CD4-positive, alpha-beta T cell treated with Interleukin-4 for 1 hour (primary cell): ENCODE measurements at places on chromosomes 7 and 10.

GRCh38 chr7:1144269-1144771 lies 15.7 kb downstream of the ZFAND2A start:
- no peak for DNase-seq

DNA sequence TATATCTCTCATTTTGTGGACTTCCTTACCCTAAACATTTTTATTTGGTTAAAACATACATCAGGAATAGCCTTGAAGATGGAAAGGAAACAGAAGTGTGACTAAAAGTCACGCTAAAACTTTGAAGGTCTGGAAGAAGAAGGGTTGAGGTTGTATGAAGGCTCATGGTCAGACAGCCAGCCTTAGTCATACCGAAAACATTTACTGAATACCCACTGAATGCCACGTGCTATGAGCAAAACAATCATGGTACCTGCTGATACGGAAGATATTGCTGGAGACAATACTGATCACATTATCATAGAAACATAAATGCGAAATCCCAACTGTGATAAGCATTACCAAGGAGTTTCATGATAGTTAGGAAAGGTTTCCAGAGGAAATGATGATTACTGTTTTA lies 64.0 kb downstream of the PDZD8 start:
- no peak for DNase-seq

- no peak for DNase-seq
Measured at GRCh38 chr7:1638215-1638661, 31.8 kb upstream of the ELFN1 start.

- DNase-seq, result no peak
Measured at GRCh38 chr10:24685958-24686540, 37.6 kb downstream of the ARHGAP21 start.

- no peak for DNase-seq
Measured at GRCh38 chr7:21972397-21972784, 26.7 kb upstream of the CDCA7L start.

DNA sequence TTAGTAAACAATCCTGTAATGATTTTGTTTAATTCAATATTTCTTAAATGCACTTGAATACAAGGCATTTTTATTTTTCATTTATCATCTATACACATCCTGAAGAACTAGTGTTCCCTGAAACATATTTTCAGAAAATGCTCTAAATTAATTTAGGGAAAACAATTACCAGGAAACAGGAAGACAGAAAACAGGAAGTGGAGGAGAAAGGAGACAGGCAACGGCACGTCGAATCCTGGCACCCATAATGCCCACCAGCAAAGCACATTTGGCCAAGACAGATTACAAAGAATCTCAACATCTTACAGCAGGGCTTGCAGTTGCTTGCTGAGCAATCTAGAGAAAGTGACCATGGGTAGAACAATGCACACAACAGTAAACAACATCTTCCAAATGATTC lies 571.1 kb downstream of the GRID1 start:
- DNase-seq, result no peak

DNA sequence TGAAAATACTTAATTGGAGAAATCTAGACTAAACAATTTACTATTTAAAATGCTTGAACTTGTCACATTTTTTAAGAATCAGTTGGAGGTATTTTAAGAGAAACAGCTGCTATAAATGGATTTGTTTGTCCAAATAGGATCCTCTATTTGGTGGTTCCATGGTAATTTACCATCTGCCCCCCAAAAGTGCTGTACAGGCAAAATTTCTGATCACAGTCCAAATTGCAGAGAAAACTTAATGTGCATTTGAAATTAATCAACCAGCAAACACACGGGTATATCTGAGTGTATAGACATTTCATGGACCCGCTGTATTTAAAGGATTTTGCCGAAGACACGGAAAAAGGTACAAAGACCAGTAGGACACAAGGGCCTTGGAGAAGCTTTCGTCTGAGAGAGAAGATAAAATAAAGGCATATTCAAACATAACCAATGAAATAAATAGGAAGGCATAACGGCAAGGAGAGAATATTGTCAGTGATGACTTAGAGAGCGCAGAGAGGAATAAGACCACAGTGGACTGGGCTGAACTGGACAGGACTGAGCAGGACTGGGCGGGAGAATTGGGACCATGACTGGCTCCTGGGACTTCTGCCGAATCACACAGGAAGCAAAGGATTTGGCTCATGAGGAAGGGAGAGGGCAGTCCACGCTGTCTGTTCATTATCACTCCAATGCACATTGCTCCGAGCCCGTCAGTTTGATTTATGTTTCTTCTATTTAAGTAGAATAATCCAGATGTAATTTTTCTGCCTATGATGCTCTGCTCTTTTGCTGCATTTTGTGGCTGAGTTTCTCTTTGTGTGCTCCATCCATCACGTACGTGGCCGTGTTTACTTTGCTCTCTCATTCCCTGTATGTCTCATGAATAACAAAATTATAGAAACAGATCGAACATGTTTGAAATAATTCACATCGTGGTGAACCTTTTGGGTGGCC lies 112.8 kb downstream of the PRLHR start:
- no peak for DNase-seq

DNA sequence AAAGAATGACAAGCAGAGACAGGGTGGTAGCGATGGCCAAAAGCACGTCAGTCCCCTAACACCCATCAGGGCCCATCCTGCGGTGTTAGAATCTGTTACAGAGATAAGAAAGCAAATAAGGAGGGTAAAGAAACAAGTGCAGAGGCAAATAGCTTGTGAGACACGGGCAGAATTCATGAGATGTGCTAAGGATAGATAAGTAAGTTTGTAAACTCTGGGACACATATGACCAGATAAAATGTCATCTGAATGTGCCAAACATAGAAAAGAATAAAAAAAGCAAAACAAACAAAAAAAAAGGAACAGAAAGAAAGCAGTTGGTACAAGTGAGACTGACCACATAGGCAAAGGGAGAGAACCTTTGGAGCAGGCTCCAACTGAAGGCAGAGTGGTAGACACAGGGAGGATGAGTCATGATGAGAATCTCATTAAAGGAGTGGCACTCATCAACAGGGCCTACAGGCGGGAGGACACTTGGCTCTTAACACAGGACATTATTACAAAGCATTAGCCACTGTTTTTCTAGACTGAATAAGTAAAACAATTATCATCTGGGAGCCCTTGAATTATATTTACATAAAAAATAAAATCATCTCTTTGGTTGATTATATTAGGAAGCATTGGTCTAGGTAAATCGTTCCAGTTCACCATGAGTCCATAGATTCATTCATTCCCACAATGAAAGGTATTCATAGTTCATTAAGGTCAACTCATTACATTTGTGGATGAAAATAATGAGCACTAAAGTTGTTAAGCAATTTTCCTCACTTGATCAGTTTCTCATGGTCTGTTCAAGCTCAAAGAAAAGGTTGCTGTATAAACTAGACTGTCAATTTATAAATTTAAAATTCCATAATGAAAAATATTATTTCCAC lies 21.5 kb upstream of the EPHB6 start:
- no peak for DNase-seq

DNA sequence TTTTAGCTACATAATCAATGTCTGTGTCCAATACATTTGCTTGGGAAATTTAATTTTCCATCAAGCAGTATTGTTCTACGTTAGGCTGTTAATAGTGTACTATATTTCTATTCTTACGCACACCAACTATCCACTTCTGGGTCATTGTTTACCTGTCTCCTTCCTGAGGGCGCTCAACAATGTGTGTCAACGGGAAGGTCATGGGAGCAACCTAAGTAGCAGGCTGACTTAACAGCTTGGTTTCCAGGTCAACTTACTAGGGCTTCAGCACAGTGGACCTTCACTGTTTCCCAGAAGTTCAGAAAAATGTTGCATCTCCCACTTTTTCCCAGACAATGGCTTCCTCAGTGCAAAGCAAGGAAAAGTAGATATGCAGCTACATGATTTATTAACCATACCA lies 13.7 kb downstream of the THSD7A start:
- DNase-seq, result no peak

- DNase-seq, result peak; percentile 58
Measured at GRCh38 chr10:22631646-22632278, 82.6 kb downstream of the PIP4K2A start.

DNA sequence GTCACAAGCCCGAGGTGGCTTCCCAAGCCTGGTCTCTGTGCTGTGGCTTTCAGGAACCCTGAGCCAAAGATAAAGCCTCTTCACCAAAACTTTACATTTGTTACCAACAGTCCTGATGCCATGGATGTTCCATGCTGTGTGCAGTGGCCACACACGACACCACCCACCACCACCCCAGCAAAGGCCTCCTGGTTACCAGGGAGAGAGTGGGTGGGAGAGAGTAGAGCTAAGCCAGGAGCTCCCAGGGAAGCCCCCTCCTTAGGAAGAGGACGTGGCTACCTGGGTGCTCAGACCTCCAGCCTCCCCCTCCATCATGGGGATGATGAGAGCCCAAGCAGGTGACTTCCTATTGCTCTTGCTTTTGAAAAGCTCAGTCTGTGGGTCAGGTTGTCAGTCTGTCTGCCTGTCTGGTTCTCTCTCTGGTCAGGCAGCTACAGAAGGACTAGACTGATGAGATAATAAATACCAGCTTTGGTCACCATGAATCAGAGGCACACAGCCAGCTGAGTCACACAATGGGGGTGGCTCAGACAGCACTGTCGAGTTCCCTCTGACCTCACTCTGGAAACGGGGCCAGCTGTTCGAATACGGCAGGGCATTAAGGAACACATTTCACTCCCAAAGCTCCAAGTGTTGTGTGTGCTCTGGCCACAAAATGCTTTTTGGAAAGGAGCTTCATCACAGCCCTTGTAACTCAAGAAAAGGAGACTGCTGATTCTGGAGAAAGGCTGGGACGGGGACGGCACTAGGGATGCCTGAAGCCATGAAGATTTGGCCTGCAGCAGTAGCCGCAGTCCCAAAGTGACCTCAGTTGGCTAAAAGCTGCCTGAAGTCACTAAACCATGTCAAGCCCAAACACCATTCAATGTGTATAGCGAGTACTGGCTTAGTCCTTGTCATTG lies 166.0 kb downstream of the FANK1 start:
- DNase-seq, result no peak
